ENCODE measurements at places on chromosomes 6 and 20.
A peak's percentile ranks its signal among the peaks of the same experiment; 100 is the strongest.

- DNase-seq: no peak
Measured at GRCh38 chr6:170542031-170542719, 10.9 kb downstream of the PSMB1 start.

GRCh38 chr6:157648561-157648960 lies 174.5 kb upstream of the SNX9 start:
- DNase-seq: no peak

GRCh38 chr20:47762699-47763268 lies 22.5 kb downstream of the SULF2 start:
- DNase-seq: no peak

- peak; percentile 53 for DNase-seq
Measured at GRCh38 chr20:3766422-3767109, 987 bp downstream of the ADISSP start.

GRCh38 chr6:43940071-43940392 lies 170.0 kb downstream of the VEGFA start:
- no peak for DNase-seq

GRCh38 chr20:38197619-38198018 lies 32.5 kb upstream of the TGM2 start:
- no peak for DNase-seq

DNA sequence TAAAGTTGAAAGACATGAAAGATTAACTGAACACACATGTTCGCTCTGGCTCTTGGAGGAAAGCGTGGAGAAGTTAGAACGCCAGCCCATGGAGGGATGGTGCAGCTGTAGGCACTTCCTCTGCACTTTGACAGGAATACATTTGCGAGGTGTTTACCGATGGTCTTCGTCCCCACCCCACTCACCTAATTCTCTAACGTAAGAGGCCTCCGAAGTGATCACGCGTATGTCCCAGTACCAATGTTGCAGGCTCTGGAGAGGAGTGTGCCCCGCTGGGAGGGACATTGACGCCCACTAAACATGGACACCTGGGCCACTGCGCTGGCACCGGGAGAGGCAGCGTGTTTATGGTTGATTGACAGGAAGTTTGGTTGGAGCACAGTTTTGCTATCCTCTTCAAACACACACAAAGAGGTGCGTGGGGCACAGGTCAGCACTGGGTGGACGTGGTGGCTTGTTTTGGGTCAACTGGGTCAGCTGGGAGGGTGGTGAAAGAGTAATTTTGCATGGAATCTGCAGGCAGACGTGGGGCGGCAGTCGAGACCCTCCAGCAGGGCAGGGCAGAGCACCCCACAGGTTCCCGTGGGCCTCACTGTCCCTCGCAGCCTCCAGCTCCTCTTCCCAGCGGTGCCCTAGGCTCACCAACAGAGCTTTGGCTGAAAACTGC lies 110.1 kb downstream of the DLL1 start:
- no peak for DNase-seq

DNA sequence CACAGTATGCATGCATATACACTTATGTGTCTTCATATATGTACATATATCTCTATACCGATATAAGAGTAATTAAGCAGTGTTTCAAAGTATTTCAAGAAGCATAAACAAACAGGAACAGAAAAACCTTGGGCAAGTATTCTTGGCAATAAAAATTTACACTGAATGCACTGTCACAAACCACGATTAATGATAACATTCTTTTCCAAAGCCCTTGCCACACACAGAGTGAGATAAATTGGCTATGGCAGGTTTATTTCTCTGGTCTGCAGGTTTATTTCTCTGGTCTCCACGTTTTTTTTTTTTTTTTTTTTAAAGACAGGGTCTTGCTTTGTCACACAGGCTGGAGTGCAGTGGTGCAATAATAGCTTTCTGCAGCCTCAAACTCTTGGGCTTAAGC lies 73.0 kb downstream of the PPP1R3G start:
- DNase-seq: no peak

GRCh38 chr6:48610846-48611245 lies 499.8 kb upstream of the PTCHD4 start:
- no peak for DNase-seq

DNA sequence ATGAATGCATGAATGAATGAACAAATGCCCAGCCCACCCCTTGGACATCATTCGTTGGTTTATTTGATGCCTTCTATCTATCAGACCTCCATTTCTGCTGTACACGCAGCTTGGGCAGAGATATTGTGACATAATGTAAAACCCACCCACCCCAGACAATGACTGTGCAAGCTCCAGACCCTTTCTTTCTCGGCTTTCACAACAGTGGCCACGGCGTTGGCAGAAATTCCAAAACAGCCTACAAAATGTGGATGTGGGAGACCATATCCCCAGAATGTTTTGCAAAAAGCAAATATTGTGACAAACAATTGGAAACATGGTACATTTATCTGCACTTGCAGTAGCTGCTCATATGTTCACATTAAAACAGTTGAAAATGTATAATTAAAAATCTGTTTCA lies 162.0 kb upstream of the MAFB start:
- DNase-seq: no peak

GRCh38 chr20:11791835-11792567 lies 125.7 kb upstream of the BTBD3 start:
- no peak for DNase-seq

- DNase-seq: no peak
Measured at GRCh38 chr20:56217829-56218228, 30.7 kb upstream of the MC3R start.

GRCh38 chr20:47747669-47748031 lies 37.6 kb downstream of the SULF2 start:
- peak; percentile 41 for DNase-seq

DNA sequence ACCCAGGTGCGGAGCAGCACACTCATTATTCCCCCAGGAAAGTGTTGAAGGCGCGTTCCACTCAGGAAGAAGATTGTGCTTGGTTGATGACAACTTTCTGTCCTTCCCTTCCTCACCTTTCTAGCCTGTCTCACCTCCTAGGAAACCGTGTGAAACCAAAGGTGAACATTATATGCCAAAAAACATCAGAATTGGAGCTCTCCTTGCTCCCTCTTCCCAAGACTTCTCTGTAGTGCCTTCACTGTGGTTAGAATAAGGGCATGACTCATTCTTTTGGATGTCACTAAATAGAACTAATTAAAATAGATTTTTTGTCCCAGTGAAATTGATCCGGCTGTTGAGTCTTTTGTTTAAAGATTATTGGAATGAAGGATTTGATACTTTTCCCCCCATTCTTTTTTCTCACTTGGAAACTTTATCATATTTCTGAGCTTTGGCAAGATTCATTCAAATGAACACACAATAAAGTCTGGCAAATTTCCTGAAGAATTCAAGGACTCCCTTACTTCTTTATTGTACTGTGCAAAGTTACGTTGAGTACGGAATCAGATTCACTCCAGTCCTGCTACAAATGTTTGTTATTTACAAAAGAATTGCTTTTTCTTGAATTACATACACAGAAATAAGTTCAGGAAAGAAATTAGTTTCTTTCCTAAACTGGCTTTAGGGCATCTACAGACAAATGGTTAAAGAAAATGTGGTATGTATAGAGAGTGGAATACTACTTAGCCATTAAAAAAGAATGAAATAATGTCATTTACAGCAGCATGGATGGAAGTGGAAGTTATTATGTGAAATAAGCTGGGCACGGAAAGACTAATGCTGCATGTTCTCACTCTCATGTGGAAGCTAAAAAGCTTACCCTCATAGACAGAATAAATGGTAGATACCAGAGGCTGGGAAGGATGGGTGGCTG lies 142.8 kb upstream of the AKAP12 start:
- DNase-seq: no peak

- peak; percentile 68 for DNase-seq
Measured at GRCh38 chr6:132365281-132365907, 35.9 kb downstream of the MOXD1 start.
